Activated CD4-positive, alpha-beta T cell treated with anti-CD3 and anti-CD28 coated beads, Interleukin-2, amount 10 ng/mL, durations not matched to agents 24 days and 14 days (primary cell): ENCODE measurements at places on chromosomes 6 and 20. TPM values are rescaled to one million over a fixed set of nuclear protein-coding genes. Genes with fewer than 3 reads are reported as not detected.

DNA sequence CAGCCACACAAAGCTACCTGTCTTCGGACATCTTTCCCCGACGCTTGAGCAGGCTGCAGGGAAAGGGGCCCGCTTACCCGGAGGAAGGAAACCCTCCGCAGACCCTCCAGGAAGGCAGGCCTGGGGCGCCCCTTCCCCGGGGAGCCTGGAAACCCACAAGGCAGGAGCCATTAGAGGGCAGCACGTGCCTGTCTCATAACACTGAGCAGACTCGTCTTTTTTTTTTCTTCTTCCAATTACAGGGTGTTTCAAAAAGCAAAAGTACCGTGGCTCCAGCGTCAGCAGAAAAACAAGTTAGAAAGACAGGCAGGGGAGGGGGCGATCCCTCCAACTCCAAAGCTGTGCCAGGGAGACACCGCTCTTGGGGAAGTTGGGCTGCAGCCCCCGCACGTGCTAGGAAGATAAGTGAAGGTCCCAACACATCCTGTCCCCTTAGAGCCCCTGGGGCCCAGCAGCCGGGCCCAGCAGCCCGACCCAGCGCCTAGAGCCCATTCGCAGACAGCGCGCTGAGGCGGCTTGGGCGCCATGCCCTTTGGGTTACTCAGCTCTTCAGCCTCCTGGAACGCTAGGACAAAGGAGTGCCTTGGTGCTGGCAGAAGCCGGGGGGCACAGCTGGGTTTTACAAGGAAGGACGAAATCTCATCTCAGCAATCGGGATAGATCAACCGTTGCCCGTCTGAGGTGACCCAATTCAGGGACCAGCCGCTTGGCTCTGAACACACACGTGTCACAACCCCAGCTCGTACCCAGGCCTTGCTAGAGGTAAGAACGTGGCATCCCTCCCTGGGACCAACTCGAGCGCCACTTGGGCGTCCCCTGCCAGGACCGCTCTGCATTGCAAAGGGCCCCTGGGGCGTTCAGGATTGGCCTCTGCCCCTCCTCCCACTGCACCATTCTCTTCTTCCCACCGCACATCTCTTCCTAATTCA, 136.3 kb downstream of the LY86 start:
- H3K36me3 ChIP-seq: no peaks in the 10 kb centered on the region
- H3K4me3 ChIP-seq: peak overlapping the region; percentile 49
- peaks cover 19% of the 10 kb centered on the region for H3K4me1 ChIP-seq
- no peak overlapping the region for H3K27ac ChIP-seq

Gene PRND
- not detected in 2 replicates for total RNA-seq

GRCh38 chr6:42236682-42237473, 19.2 kb upstream of the MRPS10 start:
- no peaks in the 10 kb centered on the region for H3K27me3 ChIP-seq
- peak overlapping the region; percentile 74 for H3K27ac ChIP-seq
- H3K4me3 ChIP-seq: no peak overlapping the region
- H3K36me3 ChIP-seq: peaks cover 44% of the 10 kb centered on the region
- no peaks in the 10 kb centered on the region for H3K4me1 ChIP-seq

DNA sequence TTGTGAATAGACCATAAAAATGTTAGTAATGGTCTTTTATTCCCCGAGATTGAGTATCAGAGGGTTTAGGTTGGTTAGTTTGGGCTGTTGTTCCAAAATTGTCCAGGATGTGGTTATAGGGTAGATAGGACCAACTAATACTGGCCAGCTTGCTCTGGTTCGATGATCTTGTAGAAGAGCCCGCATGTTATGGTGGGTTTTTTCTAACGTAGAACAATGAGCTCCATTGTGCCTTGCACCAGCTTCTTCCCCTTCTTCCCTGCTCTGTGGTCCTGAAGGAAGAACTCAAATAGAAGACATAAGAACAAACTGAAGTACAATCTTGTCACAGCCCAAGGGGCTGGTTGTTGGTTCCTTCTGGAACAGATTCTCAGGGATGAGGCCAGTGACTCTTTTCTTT, 70.5 kb downstream of the RREB1 start:
- H3K4me3 ChIP-seq: no peak overlapping the region
- H3K4me1 ChIP-seq: peaks cover 1% of the 10 kb centered on the region
- DNase-seq: no peak
- H3K27ac ChIP-seq: no peak overlapping the region
- peaks cover 39% of the 10 kb centered on the region for H3K36me3 ChIP-seq
